ENCODE measurements at places on chromosomes 13 and 19.

DNA sequence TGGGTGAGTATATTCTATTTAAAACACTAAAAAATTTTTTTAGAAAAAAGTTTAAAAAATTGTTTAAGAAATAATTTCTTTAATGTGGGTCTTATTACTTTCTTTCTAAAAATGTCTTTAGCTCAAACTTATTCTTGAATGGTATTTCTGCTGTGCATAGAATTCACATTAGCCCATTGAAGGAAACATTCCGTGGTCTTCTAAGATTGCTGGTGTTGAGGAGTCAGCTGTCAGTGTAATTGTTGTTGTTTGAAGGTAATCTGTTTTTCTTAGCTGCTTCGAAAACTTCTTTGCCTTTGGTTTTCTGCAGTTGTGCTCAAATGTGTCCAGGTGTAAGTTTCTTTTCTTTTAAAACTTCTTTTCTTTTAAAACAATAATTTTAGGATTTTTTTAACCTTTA is 85.4 kb upstream of the KLF12 start:
- no peak for DNase-seq

DNA sequence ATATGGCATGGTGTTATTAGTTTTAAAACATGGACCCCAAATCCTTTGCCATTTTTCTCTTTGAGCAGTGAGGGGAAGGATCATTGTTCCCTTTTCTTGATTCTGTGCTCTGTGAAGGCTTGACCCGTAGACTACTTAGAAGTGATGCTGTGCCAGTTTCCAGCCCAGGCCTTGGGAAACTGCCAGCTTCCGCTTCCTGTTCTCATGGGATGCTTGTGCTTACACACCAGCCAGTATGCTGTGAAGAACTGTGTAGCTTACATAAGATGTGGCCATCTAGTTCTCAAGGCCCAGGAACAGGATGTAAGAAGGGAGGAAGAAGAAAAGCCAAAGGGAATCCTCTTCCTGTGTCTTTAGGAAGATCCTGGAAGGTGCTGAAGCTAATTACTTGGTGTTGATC is 180.9 kb downstream of the PCCA start:
- no peak for DNase-seq

DNA sequence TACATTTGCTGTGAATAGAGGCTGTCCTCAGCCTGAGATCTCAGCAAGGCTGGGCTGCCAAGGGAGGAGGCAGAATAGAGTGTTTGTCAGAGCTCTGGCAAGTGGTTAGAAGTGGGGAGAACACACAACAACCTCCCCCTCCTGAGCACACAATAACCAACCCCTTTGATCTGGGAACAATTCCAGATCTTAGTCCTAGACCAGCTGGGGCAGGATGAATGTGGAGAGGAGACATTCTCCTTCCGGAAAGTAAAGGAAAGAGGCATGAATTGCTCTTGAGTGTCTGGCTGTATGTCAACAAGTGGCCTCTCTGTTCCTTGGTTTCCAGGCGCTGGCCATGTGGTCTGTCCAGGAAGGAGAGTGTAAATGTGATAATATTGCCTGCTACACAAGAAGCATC is 114.9 kb upstream of the TMTC4 start:
- no peak for DNase-seq

DNA sequence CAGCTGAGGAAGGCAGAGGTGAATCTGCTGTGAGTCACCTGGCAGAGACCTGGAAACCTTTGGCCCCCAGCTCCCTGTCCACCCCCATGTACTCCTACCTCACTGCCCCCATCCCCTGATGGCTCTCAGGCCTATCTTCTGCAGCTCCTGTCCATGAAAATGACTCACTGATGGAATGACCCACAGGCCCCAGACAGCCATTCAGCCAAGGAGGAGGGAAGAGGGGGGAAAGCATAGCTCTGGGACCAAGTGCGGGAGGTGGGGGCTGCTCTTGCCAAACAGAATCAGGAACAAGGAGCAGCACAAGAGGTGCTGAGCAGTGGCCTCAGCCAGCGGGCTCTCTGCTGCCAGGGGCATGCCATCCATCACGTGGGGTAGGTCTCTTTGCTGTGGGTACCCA is 111.4 kb upstream of the C1QTNF9B start:
- DNase-seq = no peak

DNA sequence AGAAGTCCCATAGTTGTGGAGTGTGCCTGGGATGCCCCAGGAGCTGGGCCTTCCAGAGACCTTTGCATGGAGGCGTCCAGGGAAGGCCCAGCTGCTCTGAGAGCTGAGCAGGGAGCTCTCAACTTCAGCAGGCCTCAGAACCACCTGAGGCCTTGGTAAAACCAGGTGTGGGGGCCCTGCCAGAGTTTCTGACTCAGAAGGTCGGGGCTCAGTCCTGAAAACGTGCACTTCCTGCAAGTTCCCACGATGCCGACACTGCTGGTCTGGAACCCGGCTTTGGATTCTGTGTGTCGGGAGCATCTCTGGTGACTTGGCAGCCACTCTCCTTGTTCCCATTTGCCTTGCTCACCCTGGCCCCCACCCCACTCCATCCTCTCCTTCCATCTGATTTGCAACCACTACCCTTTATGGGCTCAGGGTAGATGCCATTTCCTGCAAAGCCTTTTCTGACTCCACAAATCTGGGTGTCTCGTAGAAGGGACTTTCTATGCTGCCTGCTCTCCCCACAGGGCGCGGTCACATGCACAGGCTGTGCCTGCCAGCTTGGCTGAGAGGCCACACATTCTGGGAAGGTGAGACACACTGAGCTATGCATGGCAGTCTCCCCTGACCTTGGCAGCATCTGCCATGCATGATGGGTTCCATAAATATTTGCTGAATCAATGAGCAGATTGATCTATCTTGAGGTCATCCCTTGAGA is 244.7 kb downstream of the COL4A1 start:
- DNase-seq = no peak

GRCh38 chr19:48069435-48069834 is 25.6 kb upstream of the CABP5 start:
- no peak for DNase-seq

GRCh38 chr19:18100710-18101109 is 3.1 kb downstream of the MAST3 start:
- peak; percentile 58 for DNase-seq

All from neuronal stem cell (in vitro differentiated cells).